ENCODE measurements at places on chromosomes 6 and 20. TPM values are rescaled to one million over a fixed set of nuclear protein-coding genes. Genes with fewer than 3 reads are reported as not detected.

DLK2 gene
- 1.9 TPM for total RNA-seq

RAD21L1 gene
- not detected for total RNA-seq

CD83 gene
- total RNA-seq: 1.3 TPM

SMLR1 gene
- total RNA-seq: not detected

SYTL3 gene
- total RNA-seq: 10.8 TPM

RAB44 gene
- 0.08 TPM for total RNA-seq

NSFL1C gene
- 51.6 TPM for total RNA-seq

LINC00237 gene
- not detected for total RNA-seq

GATA5 gene
- 1.7 TPM for total RNA-seq

MLN gene
- not detected for total RNA-seq

HINT3 gene
- 34.8 TPM for total RNA-seq

OTOR gene
- not detected for total RNA-seq

CASS4 gene
- total RNA-seq: 0.41 TPM

ASIP gene
- total RNA-seq: 15.0 TPM

ALDH8A1 gene
- total RNA-seq: not detected

TNFRSF6B gene
- 1.0 TPM for total RNA-seq

PXDC1 gene
- 29.7 TPM for total RNA-seq

KIAA0408 gene
- total RNA-seq: 3.2 TPM
